ENCODE measurements at places on chromosomes 1 and 21.

DNA sequence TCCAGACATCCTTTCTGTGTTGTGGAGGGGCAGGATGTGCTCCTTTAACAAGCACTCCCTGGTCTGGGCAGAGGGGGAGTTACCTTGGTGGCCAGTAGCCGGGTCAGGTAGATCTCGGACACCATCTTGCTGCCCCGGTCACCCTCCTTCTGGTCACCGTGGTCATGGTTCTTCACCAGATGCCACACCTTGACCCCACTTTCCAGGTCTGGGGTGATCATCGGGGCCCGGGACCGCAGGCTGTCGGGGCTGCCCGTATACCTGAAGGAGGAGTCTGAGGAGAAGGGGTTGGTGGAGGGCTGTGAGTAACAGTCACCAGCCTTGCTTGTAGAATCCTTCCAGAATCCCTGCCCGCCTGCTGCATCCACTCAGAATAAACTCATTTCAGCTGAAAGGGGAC is 122.3 kb upstream of the CD34 start:
- DNase-seq, result no peak

- DNase-seq, result no peak
These were observed 9.2 kb upstream of the SLC45A3 start for GRCh38 chr1:205689479-205689878.

DNA sequence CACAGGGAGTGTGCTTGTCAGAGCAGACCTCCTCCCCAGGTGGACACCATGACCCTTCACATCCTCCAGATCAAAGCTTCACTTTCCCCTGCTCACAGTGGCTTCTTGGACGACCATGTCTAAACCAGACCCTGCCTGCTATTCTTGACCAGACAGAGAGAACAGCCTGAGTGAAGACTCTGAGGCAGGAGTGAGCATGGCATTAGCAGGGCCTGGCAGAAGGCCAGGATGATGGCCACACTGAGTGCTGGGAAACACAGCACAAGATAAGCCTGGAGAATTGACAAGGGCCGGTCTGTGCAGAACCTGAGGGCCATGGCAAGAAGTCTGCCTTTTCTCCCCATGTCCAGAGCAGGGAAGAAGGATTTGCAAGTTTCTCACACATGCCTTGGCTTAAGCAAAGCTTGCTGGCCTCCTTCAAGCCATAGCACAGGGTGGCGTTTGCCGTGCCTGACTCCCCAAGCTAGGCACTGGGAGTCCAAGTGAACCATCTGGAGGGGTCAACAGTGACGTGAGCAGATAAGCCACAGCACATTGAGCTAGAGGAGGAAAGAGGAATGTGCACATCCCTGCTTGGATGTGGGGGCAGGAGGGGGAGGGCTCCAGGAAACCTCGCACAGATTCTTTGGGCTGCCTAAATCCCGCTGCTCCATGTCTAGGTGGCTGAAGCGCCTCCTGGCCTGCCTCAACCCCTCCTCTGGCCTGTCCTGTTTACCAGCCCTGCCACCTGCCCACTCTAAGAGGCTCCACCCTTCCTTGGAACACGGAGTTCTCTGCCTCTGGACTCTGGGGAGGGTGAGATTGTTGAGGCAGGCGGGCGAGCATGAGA is 87.1 kb downstream of the CD58 start:
- DNase-seq, result no peak

GRCh38 chr21:45894450-45894825 is 87.1 kb upstream of the COL6A1 start:
- peak; percentile 69 for DNase-seq

DNA sequence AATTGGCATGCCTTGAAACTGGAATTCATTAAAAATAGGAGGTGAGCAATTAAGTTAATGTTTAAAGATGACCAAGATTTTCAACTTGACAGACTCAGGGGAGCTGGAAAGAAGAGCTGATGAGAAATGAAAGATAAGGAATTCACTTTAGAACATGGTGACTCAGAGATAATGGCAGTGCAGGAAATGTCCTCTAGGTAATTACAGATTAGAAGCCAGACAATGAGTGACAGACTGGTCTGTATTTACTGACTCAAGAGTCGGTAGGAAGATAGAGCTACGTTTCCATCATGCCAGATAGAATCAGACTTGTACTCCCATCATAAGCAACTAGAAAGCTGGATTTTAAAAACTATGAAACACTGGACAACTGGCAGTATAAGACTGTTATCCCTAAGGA is 151.6 kb downstream of the AJAP1 start:
- DNase-seq, result no peak

DNA sequence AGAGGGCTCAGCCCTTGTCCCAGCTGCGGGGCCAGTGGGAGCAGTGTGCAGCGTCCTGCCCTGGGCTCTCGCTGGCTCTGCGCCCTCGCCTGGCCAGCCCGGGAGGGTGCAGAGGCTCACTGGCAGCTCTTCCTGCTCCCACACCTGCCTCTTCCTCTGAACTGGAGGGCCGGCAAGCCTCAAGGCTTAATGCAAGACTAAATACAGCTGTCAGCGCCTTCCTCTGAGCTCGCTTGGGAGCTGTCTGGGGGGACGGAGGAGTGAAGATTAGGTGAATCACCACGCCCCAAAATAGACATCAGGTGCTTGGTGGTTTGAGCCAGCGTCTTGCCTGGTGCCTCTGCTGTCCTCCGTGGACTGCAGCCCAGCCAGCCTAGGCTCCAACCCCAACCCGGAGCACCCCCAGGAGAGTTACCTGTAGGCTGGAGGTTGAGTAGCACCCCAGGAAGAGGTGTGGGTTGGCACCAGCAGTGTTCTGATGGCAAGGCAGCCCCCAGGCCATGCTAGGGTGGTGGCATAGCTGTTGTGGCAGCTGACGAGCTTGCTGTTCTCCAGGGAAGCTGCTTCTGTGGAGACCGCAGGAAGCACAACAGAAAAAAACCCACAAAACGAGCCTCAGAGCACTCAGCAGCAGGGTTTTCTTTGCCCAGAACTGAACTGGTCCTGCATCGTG is 36.9 kb downstream of the UMODL1 start:
- DNase-seq, result peak; percentile 43

- no peak for DNase-seq
These were observed 32.4 kb upstream of the SLC16A1 start for GRCh38 chr1:112988367-112988766.

- peak; percentile 7 for DNase-seq
These were observed 54.7 kb downstream of the CCDC18 start for GRCh38 chr1:93235261-93235660.

DNA sequence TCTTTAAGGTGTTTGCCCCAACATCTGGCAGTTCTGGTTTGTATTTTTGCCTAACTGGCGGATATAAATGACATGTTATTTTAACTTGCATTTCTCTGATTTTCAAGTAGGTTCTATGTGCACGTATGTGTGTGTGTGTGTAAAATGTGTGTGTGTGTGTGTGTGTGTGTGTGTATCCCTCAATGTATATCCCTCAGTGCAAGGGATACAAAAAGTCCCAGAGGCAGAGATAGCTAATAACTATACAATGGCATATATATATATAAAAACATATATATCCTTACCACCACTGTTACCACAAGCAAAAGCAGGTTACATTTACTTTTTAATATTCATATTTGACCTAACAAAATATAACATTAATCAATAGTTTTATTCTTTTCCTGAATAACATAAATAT is 95.0 kb upstream of the NR5A2 start:
- no peak for DNase-seq

DNA sequence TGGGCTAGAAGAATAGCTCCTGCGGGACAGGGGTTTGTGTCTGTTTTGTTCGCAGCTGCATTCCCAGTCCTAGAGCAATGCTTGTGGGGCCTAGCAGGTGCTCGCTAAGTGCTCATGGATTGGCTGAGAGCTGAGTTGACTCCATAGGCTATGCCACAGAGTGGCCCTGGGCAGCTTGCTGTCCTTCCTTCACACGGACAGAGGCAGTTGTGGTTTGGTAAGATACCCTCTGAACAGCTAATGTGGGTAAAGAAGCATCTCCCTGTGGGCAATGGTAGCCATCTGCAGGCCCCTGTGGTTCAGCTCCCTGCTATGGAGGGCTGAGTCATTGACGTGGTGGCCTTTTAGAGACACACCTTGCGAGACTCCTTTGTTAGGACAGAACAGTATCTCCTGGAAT is 23.5 kb upstream of the LBR start:
- no peak for DNase-seq

GRCh38 chr1:234716908-234717375 is 107.0 kb upstream of the IRF2BP2 start:
- DNase-seq, result peak; percentile 37

GRCh38 chr1:98420376-98421084 is 241.0 kb upstream of the SNX7 start:
- no peak for DNase-seq

- DNase-seq, result peak; percentile 64
These were observed 159.7 kb upstream of the NRIP1 start for GRCh38 chr21:15224346-15225086.

GRCh38 chr1:112528076-112528475 is 19.3 kb downstream of the WNT2B start:
- DNase-seq, result no peak

DNA sequence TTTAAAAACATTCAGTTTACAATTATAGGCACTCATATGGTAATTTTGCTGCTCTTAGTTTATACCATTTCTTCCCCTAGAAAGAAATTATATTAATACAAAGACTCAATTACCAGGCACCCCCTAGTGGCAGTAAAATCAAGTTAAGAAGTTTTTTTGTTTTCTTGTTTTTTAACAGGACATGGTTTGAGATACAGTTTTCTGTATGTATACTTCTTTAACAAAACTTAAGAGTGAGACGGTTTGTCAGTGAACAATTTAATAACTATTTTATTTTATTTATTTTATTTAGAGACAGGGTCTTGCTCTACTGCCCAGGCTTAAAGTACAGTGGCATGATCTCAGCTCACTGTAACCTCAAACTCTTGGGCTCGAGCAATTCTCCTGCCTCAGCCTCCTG is 224.6 kb downstream of the FAF1 start:
- DNase-seq, result peak; percentile 41

GRCh38 chr1:19437891-19438294 is 47.4 kb downstream of the CAPZB start:
- DNase-seq, result peak; percentile 69

DNA sequence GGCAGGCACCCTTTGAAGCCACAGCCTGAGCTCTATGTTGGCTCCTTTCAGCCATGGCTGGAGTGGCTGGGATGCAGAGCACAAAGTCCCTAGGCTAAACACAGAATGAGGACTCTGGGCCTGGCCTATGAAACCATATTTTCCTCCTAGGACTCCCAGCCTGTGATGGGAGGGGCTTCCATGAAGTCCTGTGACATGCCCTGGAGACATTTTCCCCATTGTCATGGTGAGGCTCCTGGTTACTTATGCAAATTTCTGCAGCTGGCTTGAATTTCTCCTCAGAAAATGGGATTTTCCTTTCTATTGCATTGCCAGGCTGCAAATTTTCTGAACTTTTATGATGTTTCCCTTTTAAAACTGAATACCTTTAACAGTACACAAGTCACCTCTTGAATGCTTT is 61.3 kb downstream of the VCAM1 start:
- DNase-seq, result no peak

DNA sequence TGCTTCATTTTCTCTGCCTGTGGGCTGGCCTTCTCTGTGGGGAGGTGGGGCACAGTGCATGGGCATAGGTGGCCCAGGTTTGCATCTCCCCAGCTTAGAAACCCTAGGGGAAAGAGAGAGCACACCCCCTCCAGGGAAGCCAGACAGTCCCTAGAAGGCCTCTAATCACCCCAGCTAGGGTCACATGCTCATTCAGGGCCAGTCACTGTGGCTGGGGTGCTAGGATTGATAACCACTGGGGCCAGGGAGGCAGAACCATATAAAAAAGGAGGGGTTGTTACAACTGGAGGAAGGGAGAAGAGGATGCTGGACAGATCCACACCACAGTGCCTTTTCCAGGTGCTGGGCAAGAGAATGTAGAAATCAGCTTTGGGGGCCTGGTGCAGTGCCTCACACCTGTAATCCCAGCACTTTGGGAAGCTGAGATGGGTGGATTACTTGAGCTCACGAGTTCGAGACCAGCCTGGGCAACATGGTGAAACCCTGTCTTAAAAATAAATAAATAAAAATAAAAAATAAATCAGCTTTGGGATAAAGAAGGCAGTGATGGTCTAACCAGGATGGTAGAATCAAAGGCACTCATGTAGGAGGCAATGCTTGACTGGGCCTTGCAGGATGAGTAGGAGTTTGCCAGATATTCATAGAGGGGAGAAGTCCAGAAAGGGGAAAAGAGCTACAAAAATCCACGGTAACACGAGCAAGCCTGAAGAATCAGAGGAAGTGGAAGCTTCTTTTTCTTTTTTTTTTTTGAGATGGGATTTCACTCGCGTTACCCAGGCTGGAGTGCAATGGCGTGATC is 19.5 kb downstream of the FBLIM1 start:
- DNase-seq, result no peak

DNA sequence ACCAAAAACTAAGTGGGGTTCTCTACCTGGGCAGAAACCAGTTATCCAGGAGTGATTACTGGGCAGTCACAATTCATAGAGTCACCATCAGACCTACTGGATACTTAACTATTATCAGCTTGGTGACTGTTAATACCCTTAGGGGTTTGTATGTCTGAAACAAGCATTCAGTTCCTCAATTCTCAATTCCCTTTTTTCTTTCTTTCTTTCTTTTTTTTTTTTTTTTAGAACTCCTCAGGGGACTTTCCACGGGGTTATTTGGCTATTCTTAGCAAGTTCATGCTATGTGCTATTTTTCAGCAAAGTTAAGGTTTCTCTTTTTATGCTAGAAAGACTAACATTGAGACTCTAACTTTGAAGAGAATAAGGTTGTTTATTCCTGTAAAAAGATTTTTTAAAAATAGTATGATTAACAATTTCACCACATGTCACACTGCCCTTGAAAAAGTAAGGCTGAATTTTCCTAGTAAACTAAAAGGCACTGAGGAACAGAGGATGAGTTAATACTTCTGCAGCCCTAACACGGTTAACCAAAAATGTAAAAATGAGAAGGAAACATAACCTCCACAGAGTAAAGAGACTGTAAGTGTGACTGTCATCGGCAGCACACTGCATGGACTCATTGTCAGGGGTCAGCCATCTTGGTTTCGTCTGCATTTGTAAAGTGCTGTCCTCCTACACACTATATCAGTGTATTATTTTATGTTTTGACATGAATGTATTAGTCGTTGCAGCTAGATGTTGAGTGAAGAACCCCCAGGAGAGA is 310.2 kb downstream of the NTNG1 start:
- DNase-seq, result no peak

DNA sequence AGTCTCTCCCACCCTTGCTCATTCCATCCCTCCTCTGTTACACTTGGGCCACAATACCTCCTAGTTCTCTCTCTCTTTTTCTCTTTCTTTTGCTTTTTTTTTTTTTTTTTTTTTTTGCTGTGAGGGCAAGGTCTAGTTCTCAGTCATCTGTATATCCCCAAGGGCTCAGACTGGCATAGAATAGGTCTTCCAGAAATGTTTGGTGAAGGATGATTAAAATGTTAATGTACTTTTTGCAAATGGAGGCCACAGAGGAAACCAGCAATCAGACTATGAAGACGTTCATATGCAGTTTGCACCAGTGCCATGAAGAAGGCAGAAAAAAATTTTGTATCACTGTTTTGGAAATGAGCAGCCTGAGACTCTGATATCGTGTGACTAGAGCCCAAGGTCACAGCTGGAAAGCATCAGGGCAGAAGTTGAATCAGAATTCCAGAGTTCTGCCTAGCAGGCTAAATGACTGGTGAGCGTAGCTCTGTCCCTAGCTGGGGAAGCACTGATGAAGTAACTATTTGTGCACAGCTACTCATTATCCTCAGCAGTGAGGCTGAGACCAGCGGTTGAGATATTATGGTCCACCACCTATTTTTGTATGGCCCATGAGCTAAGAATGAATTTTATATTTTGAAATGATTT is 186.5 kb downstream of the TGFBR3 start:
- peak; percentile 96 for DNase-seq
